ENCODE measurements at places on chromosomes 1 and 21. TPM values are rescaled to one million over a fixed set of nuclear protein-coding genes. Genes with fewer than 3 reads are reported as not detected.

DNA sequence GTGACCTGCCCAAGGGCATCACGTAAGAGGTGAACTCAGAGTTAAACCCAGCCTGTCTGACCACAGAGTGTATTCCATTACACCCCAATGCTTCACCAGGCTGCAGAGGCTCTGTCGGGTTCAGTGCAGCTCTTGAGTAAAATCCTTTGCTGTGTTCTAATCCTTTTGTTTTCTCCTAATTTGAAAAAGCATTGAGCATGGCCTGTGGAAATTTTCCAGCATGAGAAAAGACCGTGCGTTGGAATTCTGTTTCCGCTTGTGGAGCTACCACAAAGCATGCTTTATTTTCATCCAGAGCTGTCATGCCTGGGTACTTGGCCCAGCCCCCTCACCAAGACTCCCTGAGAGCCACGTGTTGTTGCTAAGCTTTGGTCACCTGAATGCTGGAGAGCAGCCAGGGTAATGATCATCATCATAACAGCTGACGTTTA, 317.6 kb downstream of the PRDM2 start:
- DNase-seq, result no peak

TARBP1 gene
- 12.1 TPM for total RNA-seq

- DNase-seq, result no peak
Measured at GRCh38 chr1:145983960-145984830, 12.2 kb downstream of the TXNIP start.

FCGR1A gene
- total RNA-seq, result 8.7 TPM

DNA sequence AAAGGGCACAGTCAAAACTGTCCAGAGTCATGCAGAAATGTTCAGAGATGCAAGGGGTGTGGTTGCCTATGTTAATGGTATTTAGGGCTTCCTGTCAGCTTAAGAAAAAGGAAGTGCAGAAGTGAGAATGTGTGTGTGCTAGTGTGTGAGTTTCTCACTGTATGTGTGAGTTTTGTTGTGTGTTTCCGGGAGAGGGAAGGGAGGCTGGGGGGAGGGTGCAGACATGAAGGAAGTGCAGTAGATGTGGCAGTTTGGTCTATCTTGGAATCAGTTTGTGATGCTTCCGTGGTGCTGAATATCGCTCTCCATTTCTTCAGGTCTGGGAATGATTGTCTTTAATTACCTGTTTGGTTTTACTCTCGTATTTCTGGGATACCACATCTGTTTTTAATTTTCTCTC, 16.5 kb upstream of the ATP6V1G3 start:
- DNase-seq, result no peak

HMGCS2 gene
- total RNA-seq, result not detected

- DNase-seq, result no peak
Measured at GRCh38 chr1:38780133-38780532, 79.4 kb downstream of the RRAGC start.

OR2L2 gene
- total RNA-seq, result not detected

LYPD8 gene
- total RNA-seq, result not detected

GPR157 gene
- total RNA-seq, result 7.4 TPM

All from omental fat pad (tissue), 4 donors.